Bone marrow (tissue), 2 donors: ENCODE measurements at places on chromosomes 13 and 19.

DNA sequence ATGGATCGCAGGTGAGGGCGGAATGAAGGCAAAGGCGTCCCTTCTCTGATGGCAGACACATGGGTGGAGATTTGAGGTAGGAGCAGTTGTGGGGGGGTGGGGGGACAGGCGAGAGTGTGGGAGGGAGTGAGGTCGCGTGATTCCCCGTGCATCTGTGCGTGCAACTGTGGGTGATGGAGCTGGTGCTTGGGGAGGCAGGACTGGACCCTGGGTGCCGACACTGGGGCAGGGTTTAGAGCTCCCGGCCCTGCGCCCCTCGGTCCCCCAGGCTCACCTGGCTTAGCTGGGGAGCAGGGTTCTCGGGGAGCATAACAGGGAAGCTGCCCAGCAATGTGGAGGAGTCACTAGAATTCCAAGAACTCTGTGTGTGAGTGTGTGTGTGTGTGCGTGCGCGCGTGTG lies 3.4 kb downstream of the TMPRSS9 start:
- DNase-seq = no peak

GRCh38 chr13:102799426-102800144 lies 666 bp downstream of the BIVM start:
- no peak for DNase-seq

GRCh38 chr19:28963486-28964250 lies 249.3 kb downstream of the UQCRFS1 start:
- no peak for DNase-seq

GRCh38 chr13:101341464-101341863 lies 74.8 kb downstream of the NALCN start:
- no peak for DNase-seq

DNA sequence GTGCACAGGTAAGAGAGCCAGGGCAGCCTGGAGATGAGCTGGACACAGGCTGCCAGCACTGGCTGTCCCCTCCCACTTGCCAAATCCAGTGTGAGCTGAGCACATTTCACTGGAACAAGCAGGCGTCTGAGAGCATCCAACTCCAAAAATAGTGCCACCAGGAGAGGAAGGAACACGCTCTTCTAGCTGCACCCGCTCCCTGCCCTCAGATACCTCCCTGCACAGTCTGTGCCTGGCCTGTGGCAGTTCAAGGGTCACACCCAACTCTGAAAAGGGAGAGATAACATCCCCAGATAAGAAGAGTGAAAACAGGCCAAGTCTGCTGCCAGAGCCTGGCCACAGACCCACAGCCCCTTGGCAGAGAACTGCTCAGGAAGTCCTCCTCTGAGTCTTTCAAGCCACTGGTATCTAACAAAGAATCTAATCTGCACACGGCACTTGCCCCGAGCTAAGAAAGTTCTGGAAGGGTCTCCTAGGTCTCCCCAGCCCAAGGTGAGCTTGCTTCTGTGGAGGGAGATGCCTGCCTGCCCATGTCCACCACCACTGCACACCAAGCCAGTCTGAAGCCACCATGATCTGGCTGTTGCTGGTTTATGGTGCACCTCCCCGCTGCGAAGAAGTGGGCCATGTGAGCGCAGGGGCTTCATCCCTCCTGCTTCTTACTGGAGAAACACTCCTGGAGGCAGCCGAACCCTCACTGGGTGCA lies 14.7 kb downstream of the ELL start:
- DNase-seq = peak; percentile 16
